A549 treated with dexamethasone at 1 μM for 4 hours (cell line): ENCODE measurements at places on chromosomes 4 and X. TPM values are rescaled to one million over a fixed set of nuclear protein-coding genes. Genes with fewer than 3 reads are reported as not detected.

The CNKSR2 gene
- 2.0 to 2.9 TPM (median 2.7 TPM) in 5 replicates for total RNA-seq

The PLS3 gene
- 178 to 220 TPM (median 200 TPM) in 5 replicates for total RNA-seq

The CNGA1 gene
- total RNA-seq, result 0.02 TPM in 1 of 5 replicates, not detected in the others

The RRAGB gene
- total RNA-seq, result 11.9 to 14.1 TPM (median 12.6 TPM) in 5 replicates

The NXF2 gene
- total RNA-seq, result 0.07 TPM in 1 of 5 replicates, not detected in the others

The SSX2B gene
- not detected in 5 replicates for total RNA-seq

The EFNB1 gene
- total RNA-seq, result 8.0 to 11.3 TPM (median 9.6 TPM) in 5 replicates

The CAMK2D gene
- total RNA-seq, result 12.6 to 20.2 TPM (median 15.9 TPM) in 5 replicates

The PLCXD1 gene
- 20.9 to 33.2 TPM (median 31.6 TPM) in 5 replicates for total RNA-seq

The CLDN34 gene
- not detected in 5 replicates for total RNA-seq

The SLC49A3 gene
- total RNA-seq, result 0.09 to 0.25 TPM (median 0.13 TPM) in 5 replicates

The EIF2S3 gene
- 142 to 167 TPM (median 164 TPM) in 5 replicates for total RNA-seq

The GPR34 gene
- total RNA-seq, result 0.06 to 0.08 TPM (median 0.06 TPM) in 3 of 5 replicates, not detected in the others

The ADH1C gene
- not detected in 5 replicates for total RNA-seq

The CXCL5 gene
- total RNA-seq, result 24.2 to 32.4 TPM (median 25.3 TPM) in 5 replicates

The POU4F2 gene
- total RNA-seq, result not detected in 5 replicates

The RTL5 gene
- total RNA-seq, result 2.0 to 2.7 TPM (median 2.5 TPM) in 5 replicates
